ENCODE measurements at places on chromosomes 2 and 18. TPM values are rescaled to one million over a fixed set of nuclear protein-coding genes. Genes with fewer than 3 reads are reported as not detected.

The UGT1A5 gene
- polyA plus RNA-seq: not detected

DNA sequence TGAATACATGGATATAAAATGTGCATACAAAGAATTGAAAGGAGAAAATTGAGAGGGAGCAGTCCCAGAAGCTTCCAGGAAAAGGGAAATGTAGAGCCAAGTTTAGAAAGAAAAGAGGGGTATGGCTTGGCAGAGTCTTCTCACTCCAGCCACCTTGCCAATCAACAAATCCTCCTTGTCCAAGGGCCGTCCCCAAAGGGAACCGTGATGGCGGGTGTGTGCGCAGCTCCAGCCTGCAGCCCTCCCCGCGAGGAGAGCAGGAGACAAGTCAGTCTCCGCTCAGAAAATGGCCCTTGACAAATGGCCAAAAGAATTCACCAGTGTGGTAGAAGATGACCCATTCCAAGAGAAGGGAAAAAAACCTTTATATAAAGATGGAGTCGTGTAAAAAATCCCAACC is 448.3 kb upstream of the POU3F3 start:
- no peaks in the 10 kb centered on the region for H3K4me1 ChIP-seq
- H3K4me3 ChIP-seq: no peak overlapping the region
- no peak overlapping the region for H3K27ac ChIP-seq
- DNase-seq: no peak

DNA sequence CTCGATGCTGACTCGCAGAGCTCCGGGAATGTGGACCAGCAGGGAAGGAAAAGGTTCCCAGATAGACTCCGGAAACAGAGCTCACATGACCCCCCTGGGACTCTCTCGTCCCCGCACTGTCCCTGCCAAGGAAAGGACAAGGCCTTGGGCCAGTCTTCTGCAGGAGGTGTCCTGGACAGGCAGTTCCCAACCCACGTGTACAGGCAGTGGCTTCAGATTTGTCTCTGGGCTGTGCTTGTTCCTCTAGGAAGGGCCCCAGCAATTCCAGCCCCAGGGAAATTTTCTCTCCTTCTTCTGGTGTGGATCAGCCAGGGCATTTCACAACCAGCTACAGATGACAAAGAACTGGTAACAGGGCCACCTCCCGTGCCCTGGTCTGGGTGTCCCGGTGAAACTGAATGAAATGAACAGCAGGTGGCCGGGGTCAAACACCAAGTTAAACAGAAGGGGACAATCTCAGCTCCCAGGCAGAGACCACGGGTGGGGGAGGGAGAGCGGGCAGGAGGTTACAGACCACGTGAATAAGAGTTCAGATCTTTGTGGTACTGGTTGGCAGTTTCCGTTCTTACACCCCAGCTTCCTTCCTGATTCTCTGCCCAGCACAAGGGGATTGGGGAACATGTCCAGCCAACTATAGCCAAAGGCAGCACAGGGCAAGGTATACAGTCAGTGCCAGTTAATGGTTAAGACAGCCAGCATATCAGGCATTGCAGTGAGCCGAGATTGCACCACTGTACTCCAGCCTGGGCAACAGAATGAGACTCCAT is 52.2 kb upstream of the CAB39 start:
- H3K27me3 ChIP-seq: no peaks in the 10 kb centered on the region
- no peaks in the 10 kb centered on the region for H3K36me3 ChIP-seq
- H3K4me3 ChIP-seq: no peak overlapping the region
- peaks cover 91% of the 10 kb centered on the region for H3K4me1 ChIP-seq
- H3K27ac ChIP-seq: peak overlapping the region; percentile 89

The ACMSD gene
- polyA plus RNA-seq: not detected

The FARSB gene
- 5.8 TPM for polyA plus RNA-seq

The SCG2 gene
- not detected for polyA plus RNA-seq

GRCh38 chr18:27226556-27227075 is 41.5 kb upstream of the CHST9 start:
- H3K27me3 ChIP-seq: no peaks in the 10 kb centered on the region
- H3K4me3 ChIP-seq: no peak overlapping the region
- H3K27ac ChIP-seq: no peak overlapping the region
- H3K36me3 ChIP-seq: no peaks in the 10 kb centered on the region

DNA sequence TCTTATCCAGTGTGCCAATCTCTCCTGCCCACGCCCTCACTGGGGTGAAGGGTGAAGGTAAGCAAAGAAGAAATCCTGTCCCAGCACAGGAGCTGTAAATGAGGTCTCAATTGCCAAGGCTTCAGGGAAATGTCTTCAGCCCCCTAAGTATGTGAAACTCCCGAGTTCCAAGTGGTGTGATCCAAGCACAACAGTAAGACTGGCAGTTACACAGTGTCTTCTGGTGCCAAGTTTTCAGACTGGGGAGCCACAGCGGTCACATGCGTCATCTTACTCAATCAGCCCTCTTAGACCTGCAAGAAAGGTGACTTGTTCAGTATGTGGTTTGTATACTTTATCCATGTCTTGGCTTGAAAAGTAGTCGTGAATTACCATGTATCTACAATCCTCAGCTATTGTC is 55.0 kb upstream of the SPRED2 start:
- DNase-seq: no peak
- H3K36me3 ChIP-seq: no peaks in the 10 kb centered on the region
- no peaks in the 10 kb centered on the region for H3K27me3 ChIP-seq
- no peaks in the 10 kb centered on the region for H3K4me1 ChIP-seq
- H3K27ac ChIP-seq: no peak overlapping the region

GRCh38 chr2:223801736-223802135 is 35.6 kb downstream of the AP1S3 start:
- no peaks in the 10 kb centered on the region for H3K27me3 ChIP-seq
- H3K36me3 ChIP-seq: no peaks in the 10 kb centered on the region
- no peaks in the 10 kb centered on the region for H3K4me1 ChIP-seq
- H3K27ac ChIP-seq: no peak overlapping the region

DNA sequence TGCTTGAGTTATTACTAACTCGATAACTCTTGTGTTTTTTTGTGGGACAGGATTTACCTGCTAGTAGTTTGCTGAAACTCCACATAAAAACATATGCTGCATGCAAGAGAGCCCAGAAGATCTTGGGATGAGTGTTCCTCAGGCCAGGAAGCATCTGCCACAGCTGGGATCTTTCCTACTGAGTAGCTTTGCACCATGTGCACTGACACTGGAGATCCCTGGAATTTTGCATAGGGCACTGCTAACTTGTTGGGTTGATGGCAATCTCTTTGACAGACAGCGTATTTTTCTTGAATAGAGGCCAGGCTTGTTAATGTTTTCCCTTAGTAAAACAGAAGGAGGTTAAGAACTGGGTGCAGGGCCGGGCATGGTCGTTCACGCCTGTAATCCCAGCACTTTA is 808 bp upstream of the SERPINB11 start:
- no peaks in the 10 kb centered on the region for H3K27me3 ChIP-seq
- no peaks in the 10 kb centered on the region for H3K4me1 ChIP-seq
- H3K4me3 ChIP-seq: no peak overlapping the region
- H3K27ac ChIP-seq: no peak overlapping the region
- DNase-seq: no peak
- H3K36me3 ChIP-seq: no peaks in the 10 kb centered on the region

- H3K36me3 ChIP-seq: no peaks in the 10 kb centered on the region
- no peaks in the 10 kb centered on the region for H3K27me3 ChIP-seq
- no peak for DNase-seq
- H3K4me3 ChIP-seq: no peak overlapping the region
- H3K27ac ChIP-seq: no peak overlapping the region
Measured at GRCh38 chr2:109187711-109188495, 58.9 kb downstream of the SH3RF3 start.

DNA sequence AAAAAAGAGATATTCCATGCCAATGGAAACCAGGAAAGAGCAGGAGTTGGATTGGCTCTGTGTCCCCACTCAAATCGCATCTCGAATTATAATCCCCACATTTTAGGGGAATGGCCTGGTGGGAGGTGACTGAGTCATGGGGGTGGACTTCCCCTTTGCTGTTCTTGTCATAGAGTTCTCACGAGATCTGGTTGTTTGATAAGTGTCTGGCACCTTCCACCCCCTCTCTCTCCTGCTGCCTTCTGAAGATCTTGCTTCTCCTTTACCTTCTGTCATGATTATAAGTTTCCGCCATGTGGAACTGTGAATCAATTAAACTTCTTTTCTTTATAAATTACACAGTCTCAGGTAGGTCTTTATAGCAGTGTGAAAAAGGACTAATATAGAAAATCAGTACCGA is 355.6 kb downstream of the NBAS start:
- H3K27ac ChIP-seq: no peak overlapping the region
- DNase-seq: no peak
- H3K27me3 ChIP-seq: no peaks in the 10 kb centered on the region
- no peaks in the 10 kb centered on the region for H3K4me1 ChIP-seq

The OTOS gene
- polyA plus RNA-seq: not detected

DNA sequence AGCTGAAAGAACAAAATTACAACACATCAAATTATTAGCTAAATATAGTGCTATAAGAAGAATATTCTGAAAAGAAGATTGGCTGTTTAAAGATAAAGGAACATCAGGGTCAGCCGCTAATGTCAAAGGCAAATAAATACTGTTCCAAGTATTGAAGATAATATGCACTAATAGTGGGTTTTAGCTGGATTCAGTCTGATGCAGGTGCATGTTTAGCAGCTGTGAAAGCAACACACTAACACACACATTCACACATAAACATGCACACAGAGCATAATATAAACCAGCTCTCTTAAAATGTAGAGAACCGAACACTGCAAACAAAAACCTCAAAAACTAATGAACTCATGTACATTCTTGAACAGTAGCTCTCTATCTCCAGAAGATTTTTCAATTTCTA is 634.6 kb downstream of the ERBB4 start:
- no peak overlapping the region for H3K4me3 ChIP-seq
- no peak for DNase-seq
- H3K27ac ChIP-seq: no peak overlapping the region
- no peaks in the 10 kb centered on the region for H3K27me3 ChIP-seq

DNA sequence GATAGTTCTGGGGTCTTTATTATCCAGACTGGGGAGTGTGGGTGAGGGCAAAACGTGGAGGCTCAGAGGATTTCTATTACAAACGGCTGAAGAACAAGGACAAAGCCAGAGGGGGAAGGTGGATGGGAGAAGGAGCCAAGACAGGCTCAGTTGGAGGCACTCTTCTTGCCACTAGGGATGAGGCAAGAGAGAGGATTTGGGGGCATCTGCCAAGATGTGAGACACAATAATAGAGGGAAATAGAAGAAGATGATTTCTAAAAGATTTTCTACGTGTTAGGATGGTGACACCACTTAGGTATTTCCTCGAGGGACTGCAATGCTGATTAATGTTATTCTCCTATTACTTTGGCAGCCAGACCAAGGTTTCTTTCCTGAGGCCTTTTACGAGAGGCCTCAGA is 71.8 kb downstream of the APOB start:
- DNase-seq: no peak
- H3K36me3 ChIP-seq: no peaks in the 10 kb centered on the region
- no peak overlapping the region for H3K4me3 ChIP-seq
- no peaks in the 10 kb centered on the region for H3K4me1 ChIP-seq
- H3K27me3 ChIP-seq: no peaks in the 10 kb centered on the region

DNA sequence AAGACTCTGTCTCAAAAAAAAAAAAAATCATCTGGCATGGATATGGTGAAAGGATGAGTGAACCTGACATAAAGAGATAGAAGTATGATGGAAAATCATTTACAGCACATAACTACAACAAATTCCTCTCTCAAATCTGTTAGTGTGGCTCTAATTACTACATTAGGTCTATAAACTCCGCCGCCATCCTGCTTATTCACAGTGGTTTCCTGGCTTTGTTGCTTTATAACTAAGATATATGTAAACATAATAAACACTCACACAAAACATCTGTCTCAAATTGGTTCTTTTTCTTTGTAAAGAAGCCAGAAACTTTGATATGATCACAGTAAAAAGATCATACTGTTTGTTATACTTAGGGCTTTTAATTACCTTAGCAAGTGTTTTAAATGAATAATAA is 412.6 kb upstream of the FAM98A start:
- no peaks in the 10 kb centered on the region for H3K27me3 ChIP-seq
- H3K4me1 ChIP-seq: no peaks in the 10 kb centered on the region
- no peak overlapping the region for H3K4me3 ChIP-seq
- DNase-seq: no peak
- no peak overlapping the region for H3K27ac ChIP-seq

The TEKT4 gene
- polyA plus RNA-seq: not detected

The GPBAR1 gene
- polyA plus RNA-seq: 181 TPM

The CCDC74B gene
- not detected for polyA plus RNA-seq

DNA sequence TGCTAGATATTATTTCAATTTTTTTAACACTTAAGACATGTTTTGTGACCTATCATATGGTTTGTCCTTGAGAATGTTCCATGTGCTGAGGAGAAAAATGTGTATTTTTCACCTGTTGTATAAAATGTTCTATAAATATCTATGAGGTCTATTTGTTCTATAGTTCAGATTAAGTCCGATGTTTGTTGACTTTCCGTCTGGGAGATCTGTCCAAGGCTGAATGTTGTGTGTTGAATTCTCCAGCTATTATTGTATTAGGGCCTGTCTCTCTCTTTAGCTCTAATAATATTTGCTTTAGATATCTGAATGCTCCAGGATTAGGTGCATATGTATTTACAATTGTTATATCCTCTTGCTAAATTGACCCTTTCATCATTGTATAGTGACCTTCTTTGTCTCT is 144.1 kb downstream of the NYAP2 start:
- H3K4me3 ChIP-seq: no peak overlapping the region
- DNase-seq: no peak
- H3K36me3 ChIP-seq: no peaks in the 10 kb centered on the region
- no peaks in the 10 kb centered on the region for H3K4me1 ChIP-seq
- no peaks in the 10 kb centered on the region for H3K27me3 ChIP-seq

The CNRIP1 gene
- 0.09 TPM for polyA plus RNA-seq

The ZDBF2 gene
- polyA plus RNA-seq: not detected

The MYOM1 gene
- 0.05 TPM for polyA plus RNA-seq

The AMER3 gene
- not detected for polyA plus RNA-seq

GRCh38 chr2:182318466-182319220 is 108.2 kb downstream of the PDE1A start:
- H3K27ac ChIP-seq: no peak overlapping the region
- no peak for DNase-seq
- no peaks in the 10 kb centered on the region for H3K36me3 ChIP-seq
- H3K4me3 ChIP-seq: no peak overlapping the region
- no peaks in the 10 kb centered on the region for H3K27me3 ChIP-seq
- H3K4me1 ChIP-seq: no peaks in the 10 kb centered on the region

All from CD14-positive monocyte (primary cell).